ENCODE measurements at places on chromosomes 7 and 10.

- no peak for DNase-seq
Observed at GRCh38 chr7:47507522-47507921, 74.4 kb downstream of the TNS3 start.

GRCh38 chr10:110774069-110775019 is 97.4 kb upstream of the PDCD4 start:
- DNase-seq = no peak

DNA sequence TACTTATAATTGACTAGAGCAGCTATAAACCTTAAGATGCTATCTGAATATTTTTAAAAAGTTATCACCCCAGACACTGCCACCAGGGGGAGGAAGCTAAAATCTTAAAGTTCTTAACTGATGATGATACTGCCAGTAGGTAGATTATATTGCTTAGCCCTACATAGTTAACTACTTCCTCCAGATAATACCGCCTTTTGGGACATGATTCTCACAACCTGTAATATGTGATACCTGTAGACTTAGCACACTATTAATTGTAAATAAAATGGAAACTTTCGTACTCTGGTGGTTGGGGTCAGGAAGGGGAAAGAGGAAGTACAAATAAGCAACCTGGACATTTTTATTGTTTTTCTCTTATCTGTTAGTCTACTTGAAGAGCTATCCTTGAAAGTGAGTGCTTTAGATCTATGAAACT is 268.9 kb downstream of the ADK start:
- DNase-seq = no peak

GRCh38 chr7:107453388-107453787 is 16.5 kb upstream of the GPR22 start:
- no peak for DNase-seq

DNA sequence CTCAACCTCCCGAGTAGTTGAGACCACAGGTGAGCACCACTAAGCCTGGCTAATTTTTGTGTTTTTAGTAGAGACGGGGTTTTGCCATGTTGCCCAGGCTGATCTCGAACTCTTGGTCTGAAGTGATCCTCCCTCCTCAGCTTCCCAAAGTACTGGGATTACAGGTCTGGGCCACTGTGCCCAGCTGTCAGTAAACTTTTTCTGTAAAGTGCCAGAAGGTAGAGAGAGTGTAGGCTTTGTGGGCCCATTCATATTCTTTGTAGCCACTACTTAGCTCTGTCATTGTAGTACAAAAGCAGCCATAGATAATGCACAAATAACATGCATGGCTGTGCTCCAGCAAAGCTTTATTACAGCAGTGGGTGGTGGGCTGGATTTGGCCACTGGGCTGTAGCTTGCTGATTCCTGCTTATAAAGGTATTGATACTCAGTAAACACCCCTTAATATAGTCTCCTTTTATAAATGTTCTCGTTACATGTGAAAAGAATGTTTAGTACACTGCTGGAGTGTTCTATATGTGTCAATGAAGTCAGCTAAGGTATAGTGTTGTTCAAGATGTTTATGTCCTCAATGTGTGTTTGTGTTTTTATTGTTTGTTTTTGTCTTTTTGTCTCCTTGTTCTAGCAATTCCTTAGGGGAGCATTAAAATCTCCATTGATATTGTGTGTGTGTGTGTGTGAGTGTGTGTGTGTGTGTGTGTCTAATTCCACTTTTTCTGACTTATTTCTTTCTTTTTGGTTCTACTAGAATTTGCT is 644.7 kb upstream of the DPP6 start:
- DNase-seq = no peak

DNA sequence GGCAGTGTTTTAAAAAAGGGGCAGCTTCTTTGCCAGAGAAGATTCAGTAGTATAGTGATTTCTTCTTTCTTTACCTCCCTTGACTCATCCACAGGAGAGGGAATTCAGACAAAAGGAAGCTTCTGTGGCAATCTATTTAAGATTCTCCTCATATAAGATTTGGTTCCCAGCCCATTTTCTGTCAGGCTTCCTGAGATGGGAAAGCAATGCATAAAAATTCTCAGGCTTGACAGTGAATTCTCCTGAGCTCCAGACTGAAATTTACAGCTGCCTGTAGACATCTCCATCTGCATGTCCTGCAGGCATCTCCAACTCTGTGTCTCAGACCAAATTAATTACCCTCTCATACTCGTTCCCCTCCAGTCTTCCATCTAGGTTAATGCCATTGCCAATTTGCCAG is 72.8 kb downstream of the TSPAN12 start:
- DNase-seq = no peak

- DNase-seq = no peak
Observed at GRCh38 chr10:32308027-32308603, 38.8 kb downstream of the EPC1 start.

DNA sequence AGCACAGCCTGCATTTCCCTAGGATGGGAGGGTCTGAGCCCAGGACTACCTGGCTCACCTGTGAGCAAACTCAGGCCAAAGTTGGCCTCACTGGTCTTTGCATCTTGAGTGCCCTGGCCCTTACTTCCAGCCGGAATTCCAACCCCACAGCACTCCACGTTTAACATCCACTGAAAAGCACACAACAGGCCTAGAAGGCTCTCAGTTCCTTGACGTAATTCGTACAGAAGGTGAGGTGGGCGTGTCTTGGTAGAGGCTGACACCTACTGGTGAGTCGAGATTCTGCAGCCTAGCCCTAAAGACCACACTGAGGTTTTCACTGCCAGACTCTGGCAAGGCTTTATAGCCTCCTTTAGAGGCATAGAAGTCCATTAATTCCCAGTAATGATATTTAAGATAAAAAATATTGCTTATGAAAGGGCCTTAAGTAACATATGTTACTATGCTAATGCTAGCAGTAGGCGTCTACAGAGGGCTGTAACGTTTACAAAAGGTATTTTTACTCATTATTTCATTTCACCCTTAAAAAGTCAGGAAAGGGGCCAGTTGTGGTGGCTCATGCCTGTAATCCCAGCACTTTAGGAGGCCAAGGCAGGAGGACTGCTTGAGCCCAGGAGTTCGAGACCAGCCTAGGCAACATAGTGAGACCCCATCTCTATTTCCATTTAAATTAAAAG is 95.8 kb downstream of the HIP1 start:
- DNase-seq = peak; percentile 41

- DNase-seq = no peak
Observed at GRCh38 chr10:24307116-24307515, 98.2 kb downstream of the KIAA1217 start.

DNA sequence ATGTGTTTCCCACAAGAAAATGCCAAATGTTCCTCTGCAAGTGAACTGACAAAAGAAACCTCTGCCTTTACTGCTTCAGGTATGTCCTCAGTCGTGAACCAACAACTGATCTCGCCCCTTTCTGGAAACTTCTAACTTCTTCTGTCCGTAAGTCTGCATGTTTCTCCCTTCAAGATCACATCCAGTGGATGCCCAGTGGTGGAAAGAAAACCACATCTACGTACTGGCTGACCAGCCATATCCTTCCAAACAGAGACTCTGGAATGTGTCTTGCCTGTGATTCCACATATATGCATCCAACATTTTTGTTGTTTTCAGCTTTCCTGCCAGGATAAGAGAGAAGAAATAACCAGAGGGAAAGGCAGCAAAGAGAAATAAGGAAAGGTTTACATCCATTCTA is 152.7 kb downstream of the GLI3 start:
- DNase-seq = no peak

DNA sequence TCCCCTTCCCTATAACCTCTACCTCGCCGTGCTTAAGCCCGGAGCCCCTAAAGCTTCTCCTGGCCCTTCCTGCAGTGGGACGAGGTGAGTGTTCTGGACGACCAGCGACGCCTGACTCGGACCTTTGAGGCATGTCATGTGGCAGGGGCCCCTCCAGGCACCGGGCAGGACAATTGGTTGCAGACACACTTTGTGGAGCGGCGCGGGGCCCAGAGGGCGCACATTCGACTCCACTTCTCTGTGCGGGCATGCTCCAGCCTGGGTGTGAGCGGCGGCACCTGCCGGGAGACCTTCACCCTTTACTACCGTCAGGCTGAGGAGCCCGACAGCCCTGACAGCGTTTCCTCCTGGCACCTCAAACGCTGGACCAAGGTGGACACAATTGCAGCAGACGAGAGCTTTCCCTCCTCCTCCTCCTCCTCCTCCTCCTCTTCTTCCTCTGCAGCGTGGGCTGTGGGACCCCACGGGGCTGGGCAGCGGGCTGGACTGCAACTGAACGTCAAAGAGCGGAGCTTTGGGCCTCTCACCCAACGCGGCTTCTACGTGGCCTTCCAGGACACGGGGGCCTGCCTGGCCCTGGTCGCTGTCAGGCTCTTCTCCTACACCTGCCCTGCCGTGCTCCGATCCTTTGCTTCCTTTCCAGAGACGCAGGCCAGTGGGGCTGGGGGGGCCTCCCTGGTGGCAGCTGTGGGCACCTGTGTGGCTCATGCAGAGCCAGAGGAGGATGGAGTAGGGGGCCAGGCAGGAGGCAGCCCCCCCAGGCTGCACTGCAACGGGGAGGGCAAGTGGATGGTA is 9.2 kb downstream of the EPHB6 start:
- DNase-seq = no peak

GRCh38 chr7:40526951-40527715 is 392.3 kb downstream of the SUGCT start:
- DNase-seq = no peak

GRCh38 chr7:22386865-22387264 is 29.9 kb upstream of the RAPGEF5 start:
- no peak for DNase-seq

DNA sequence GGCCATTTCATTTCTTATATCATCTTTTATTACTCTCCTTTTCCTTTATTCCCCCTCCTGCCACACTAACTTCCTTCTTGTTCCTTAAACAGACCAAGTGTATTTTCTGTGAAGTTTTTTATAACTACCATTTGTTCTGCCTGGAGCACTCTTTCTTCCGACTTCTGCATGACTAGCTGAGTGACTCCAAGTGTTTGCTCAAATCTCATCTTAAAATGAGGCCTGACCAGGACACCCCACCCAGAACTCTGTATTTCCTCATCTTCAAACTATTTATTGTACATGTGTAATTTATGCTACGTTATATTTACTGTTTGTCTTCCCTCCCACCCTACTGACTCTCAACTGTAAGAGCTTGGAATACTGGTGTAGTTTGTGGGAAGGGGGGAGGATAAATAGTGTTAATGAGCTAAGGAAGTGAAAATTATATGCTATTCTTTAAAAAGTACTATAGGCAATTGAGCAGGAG is 3.2 kb downstream of the MINDY3 start:
- no peak for DNase-seq

DNA sequence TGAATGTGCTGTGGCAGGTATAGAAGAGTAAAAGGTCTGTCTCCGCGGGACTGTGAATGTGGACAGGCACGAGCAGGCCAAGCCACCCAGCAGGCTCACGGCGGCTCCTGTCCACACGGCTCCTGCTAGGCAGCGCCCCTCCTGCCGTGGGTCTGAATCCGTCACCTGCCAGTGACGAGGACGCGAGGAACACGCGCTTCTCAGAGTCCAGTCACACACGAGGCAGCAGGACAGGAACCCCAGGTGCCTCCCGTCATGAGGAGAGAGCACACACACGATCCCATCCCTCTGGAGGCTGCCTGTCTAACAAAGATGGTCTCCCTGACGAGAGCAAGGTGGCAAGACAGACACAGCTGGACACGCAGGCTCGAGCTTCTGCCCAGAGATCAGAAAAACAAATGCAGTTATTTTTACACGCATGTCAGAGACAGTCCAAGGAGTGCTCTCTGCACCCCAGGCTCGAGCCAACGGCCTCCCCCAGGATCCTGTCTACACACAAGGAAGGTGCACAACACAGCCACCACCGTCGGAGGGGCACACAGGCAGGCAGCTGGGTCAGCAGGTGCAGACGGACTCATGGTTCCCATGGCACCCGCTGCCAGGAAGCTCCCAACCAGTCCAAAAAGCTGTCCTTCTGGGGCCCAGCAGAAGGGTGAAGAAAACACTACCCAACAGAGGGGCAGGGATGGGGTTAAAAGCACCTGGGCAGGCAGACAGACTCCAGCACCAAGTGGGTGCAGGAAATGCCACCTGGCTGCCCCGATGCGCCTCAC is 103.2 kb downstream of the MAD1L1 start:
- DNase-seq = no peak

DNA sequence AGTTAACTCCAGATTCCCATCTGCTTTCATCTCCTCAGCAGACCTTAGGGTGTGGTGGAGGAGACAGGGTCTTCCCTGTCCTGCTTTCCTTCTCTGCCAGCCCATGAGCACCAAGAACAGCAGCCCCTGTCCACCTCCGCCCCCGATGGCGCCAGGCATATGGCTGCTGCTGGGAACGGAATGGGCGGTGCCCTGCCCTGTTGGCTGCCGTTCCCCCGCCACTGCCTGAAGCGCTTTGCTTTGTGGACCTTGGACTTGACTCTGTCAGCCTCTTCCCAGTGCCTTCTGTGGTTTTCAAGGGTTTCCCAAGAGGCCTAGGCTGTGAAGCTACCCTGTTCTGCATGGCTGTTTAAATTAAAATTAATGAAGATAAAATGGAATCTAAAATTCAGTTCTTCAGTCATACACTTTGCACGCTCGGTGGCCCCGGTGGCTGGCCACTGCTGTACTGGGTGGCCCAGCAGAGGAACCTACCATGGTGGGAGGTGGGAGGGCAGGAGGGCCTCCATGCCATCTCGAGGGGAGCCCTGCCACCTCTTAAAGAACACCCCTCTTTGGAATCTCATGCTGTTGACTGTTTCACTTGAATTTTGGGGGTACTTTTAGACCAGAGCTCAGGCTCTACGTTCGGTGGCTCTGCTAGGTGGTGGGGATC is 78.7 kb downstream of the NKX6-2 start:
- no peak for DNase-seq

DNA sequence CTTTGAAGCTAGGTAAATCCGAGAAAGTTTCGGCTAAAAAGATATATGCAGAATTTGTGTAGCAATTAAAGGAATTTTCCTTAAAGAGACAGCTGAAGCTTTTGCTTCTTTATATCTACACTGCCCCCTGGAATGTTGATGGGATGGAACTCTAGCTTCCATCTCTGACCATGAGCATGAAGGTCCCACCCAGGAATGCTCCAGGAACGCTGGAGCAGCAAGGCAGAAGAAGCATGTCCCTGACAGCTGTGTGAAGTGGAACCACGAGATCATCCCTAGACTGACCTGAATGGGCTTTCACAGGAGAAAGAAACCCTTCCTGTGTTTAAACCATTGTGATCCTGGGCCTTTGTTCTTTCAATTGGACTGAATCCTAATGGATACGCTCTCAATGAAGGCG is 99.7 kb upstream of the NOBOX start:
- DNase-seq = no peak

DNA sequence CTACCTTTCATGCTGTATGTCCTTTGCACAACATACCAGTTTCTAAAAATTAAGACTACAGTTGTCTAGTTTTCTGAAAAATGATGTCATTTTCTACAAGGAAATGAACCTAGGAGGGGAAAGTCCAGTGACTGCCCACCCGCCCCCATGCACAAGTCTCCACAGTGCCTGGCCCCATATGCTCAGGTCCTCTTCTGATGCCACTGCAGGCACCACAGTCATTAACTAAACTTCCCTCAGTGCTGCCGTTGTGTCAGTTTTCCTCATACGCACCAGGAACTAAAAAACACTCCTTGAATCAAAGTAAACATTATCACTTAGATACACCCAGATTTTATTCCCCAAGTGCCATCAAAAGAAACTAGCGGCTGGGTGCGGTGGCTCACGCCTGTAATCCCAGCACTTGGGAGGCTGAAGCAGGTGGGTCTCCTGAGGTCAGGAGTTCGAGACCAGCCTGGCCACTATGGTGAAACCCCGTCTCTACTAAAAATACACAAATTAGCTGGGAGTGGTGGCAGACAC is 6.9 kb upstream of the TNS3 start:
- no peak for DNase-seq

All from SIG-M5 (cell line).